ENCODE measurements at places on chromosomes 1 and 21.

DNA sequence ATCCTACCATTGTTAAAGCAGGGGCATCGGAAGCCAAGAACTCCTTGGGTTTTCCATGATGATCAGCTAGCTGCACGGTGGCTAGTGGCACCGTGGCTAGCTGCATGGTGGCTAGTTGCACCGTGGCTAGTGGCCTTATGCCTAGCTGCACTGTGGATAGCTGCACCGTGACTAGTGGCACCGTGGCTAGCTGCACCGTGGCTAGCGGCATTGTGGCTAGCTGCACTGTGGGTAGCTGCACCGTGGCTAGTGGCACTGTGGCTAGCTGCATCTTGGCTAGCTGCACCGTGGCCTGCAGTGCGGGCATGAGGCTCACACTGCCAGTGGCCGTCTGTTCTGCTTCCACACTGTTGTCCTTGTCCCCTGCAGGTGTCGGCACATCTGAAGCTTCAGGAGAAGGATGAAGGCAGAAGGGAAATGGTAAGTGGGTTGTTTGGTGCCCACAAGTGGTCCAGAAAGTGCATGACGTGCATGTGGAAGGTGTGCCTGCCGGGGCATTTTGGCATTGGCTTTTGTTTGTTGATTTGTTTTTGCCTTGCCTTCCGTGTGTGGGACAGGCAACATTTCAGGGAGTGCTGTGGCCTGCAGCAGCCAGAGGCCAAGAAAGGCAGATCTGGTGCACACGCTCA is 38.6 kb downstream of the TFF3 start:
- no peak for DNase-seq

DNA sequence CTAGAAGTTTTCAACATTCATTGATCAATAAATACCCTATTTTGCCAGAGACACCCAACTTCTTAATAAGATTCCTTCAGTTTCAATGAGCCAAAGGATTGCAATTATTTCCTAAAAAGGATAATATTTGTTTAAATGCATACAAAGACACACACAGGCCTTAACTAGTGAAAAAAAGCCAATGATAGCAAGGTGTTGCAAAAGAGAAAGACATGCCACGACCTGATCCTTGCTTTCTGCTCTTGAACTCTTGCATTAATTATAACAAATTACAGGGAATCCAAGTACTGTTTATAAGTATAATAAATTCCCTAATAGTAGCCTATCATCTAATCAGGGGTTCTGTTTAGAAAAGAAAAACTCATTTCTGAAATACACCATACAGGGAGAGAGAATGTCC is 131.1 kb downstream of the PTPN14 start:
- DNase-seq = no peak

GRCh38 chr1:166974647-166975345 is 544 bp downstream of the ILDR2 start:
- DNase-seq = no peak

DNA sequence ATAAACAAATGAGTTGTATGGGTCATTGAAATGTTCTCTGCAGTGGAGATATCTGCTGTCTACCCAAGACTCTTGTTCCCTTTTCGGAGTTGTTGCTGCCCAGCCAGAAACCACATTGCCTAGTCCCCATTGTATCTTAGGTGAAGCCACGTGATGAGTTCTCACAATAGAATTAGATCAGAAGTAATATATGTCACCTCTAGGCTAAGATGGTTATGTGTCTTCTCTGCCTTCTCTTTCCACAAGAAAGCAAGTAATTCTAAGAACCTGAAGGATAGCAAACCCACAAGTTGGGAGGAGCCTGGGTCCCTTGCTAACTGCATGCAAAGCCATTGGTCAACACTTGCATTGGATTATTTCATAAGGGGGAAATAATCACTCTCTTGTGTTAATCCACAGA is 76.6 kb downstream of the ADCY10 start:
- no peak for DNase-seq

DNA sequence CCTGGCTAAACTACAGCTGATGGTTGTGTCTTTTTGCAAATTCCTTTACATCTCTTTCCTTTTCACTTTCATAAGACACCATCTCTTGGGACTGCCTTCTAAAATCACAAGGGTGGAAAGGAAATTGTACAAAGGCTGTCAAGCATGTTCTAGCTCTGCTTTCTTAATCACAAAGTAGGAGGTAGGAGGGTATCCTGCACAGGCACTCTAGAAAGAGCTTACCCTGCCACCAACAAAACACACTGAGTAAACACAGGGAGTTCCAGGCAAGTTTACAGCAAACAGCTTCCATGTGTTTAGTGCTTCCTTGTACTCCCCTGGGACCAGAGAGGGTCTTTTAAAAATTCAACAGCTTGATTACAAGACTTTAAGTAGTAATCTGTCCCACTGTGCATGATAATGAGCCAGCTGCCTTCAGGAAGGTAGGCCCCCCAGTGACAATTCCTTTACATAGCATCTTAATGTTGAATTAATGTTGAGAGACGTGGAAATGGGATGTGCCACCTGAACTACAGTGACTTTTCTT is 2.4 kb downstream of the PLPP3 start:
- no peak for DNase-seq

DNA sequence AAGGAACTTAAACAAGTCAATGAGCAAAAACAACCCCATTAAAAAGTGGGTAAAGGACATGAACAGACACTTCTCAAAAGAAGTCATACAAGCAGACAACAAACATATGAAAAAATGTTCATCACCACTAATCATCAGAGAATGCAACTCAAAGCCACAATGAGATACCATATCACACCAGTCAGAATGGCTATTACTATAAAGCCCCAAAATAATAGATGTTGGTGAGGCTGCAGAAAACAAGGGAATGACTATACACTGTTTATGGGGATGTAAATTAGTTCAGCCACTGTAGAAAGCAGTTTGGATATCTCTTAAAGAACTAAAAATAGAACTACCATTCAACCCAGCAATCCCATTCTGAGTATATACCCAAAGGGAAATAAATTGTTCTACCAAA is 51.2 kb downstream of the MRPL39 start:
- no peak for DNase-seq

GRCh38 chr1:231050395-231050794 is 10.3 kb upstream of the FAM89A start:
- no peak for DNase-seq
